GM19239 (cell line): ENCODE measurements at places on chromosomes 6 and 20.
A peak's percentile ranks its signal among the peaks of the same experiment; 100 is the strongest.

- no peak for DNase-seq
Measured at GRCh38 chr6:13593103-13593502, 18.7 kb downstream of the SIRT5 start.

GRCh38 chr6:40442591-40442990, 144.6 kb downstream of the LRFN2 start:
- DNase-seq = no peak

DNA sequence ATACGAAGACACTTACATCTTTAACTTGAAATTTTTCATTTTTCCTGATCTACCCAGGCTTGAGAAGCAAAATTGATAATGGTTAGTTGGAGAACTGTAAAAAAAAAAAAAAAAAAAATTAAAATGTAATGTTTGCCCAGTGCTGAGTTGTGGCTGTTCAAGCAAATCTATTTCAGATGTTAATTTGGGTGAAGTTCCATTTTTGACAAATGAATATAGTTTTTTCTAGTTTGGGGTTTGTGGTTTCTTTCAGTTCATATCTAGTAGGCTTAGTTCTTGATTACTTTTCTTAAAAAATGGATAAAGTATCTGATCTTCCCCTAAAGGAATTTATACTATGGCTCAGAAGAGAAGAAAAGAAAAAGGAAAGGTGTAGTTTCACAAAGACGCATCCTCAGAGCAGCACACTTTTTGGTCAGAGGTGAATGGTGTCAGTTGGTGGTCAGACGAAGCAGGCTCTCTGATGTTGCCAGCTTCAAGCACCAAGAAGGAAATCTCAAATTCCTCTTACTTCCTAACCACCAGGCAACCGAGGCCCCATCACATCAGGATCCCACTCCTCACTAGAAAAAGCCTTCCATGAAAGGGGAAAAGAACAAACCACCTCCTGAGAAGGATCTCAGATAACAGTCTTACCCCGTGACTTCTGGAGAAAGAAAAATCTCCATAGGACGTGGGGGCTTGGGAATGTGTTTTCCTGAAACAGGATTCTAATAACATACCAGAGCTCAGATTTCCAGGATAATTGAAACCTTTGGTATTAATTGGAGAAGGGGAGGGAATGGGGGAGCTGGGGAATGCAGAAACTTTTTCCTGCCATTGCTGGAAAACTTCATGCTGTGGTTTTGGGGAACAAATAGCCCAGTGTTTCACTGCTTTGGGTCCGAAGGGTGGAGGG, 396.2 kb downstream of the CD83 start:
- no peak for DNase-seq

DNA sequence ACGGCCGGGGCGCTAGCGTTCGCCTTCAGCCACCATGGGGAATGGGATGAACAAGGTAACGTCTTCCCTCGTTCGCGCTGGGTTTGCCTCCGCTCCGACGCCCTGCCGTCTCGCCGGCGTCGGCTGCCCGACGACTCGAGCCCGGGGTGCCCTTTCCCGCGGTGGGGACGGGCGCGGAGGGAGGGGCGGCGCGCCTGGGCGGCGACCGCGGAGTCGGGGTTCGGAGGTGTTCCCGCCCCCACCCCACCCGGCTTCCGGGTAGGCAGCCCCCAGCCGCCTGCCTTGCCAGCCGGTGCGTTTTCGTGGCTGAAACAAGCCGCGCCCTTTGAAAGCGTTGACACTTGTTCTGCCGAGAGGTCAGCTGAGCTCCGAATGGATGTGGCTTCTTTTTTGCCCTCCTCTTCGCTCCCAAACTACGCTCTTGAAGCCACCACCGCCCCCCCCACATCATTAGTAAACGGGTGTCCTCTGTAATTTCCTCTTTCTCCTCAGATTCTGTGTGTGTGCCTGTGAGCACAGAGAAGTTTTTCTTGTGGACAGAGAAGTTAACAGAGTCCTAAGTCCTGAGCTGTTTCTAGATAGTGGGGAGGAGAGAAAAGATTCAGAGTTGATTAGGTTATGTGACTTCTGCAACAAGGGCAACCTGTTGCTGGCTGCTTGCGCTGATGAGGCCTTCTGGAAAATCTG, 362 bp downstream of the DUSP22 start:
- DNase-seq = peak; percentile 69

- DNase-seq = no peak
Measured at GRCh38 chr6:109291902-109292301, 90.4 kb downstream of the CD164 start.

- DNase-seq = no peak
Measured at GRCh38 chr20:46828471-46828870, 66.2 kb upstream of the EYA2 start.
